DMS79 (cell line): ENCODE measurements at places on chromosomes 6 and 20.

DNA sequence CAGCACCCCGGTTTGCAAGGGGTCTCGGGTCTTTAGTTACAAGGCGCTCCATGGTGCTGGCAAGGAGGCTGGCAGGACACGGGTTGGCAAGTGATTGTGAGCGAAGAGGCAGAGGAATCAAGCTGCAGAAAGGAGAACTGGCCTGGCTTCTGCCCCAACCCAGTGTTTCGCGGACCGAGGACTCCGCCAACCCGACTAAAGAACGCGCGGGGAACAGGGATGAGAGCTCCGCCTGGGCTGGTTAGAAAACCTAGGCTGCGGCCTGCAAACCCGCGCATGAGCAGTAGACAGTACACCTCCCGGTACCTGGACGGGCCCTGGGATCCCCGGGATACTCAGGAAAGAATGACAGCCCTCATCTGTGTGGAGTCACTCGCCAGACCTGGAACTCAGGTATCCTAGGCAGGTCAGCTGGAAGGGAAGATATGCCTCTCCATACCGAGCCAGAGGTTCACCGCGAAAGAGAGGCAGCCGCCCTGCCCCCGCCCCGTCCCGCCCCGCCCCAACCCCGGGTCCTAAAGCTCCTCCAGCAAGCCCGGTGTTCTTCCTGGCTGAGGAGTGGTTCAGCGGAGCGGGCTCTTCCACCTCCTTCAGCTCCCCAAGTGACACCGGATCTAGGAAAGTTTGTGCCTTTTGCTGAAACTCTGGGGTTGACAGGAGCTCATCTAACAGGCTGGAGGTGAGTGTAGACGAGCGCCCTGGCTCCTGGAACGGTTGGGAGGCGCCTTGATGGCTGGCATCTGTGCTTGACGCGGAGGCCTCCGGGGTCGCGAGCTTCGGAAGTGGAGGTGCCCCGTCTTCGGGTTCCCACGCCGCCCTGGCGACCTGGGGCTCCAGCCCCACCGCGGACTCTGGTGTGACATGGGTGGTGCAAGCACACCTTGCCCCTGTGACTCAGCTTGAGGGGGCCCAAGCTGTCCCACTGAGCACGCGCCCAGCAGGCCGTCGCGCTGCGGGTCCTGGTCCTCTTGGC lies 1847.3 kb upstream of the DEFB115 start:
- DNase-seq: no peak

DNA sequence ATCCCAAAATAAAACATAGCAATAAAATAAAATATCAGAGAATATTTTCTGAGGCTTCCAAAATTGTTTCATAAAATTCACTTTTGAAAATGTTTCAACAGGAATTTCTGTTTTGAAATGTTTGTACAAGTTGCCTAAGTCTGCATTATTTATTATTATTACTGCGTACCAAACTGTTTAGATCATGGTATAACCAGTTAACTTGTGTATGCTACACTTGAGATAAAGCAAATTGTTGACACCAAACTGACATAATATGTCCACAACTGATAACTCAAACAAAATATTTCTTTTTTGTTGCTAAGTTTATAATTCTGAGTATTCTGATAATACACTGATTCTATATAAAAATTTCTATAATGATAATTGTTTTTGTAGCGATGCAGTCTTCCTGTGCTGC lies 531.8 kb upstream of the EYS start:
- no peak for DNase-seq

DNA sequence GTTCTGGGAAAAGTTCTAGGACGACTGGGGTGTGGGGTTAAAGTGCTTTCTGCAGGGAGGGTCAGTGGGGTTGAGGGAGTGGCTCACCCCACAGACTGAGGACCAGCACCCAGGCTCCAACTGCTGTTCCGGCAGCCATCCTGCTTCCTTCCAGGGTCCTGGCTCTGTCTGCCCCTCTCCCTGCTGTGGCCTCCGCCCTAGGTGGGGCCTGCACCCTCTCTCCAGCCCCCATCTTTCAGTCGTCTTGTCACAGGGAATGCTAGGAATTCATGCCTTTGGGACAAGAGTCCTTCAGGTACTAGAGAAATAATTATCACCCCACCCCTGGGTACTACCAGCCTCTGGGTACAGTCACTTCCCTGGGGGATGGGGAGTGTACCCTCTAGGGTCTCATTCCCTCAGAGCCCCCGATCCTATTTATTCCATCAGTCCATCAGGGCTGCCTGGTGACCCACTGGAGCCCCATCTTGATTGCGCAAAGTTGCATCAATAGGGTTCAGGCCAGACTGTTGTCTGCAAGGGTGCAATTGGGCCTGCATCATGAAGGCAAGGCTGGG lies at the start of gene AGER:
AGER (minus strand) TSS at position 170 of the 557 bp plus-strand sequence; CDS start at position 139, 31 bp downstream.
- DNase-seq: no peak

DNA sequence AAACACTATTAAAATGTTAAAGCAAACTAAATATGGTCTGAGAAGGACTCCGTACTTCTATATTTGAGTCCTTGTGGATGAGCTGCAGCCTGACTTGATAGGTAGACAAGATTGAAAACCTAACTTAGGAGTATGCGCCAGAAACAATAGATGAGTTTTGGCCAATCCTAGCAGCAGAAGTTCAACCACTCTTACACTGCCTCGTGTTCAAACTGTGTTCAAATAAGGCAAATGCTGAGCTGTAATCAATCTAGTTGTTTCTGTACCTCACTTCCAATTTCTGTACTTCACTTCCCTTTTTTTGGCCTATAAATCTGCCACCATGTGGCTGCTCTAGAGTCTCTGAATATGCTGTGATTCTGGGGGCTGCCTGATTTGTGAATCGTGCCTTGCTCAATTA lies 13.2 kb upstream of the SERINC1 start:
- DNase-seq: no peak

DNA sequence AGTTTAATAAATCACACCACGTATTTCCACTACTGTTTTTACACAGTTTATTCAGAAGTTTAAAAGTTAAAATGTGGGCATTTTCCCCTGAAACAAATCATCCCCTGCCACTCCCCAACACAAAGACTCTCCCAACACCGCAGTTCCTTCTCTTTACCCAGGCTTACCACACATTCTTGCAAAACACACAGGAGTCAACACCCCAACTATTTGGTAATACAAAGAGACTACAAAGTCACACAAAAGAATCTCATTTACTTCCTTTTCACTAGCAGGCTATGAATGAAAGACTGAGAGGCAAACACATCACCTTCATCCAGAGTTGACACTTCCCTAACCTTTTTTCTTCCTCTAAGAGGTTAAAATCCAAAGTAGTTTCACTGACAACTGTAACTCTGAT lies 51.1 kb downstream of the KCTD20 start:
- DNase-seq: no peak

GRCh38 chr20:3653921-3654320 lies 9.3 kb downstream of the GFRA4 start:
- DNase-seq: no peak

DNA sequence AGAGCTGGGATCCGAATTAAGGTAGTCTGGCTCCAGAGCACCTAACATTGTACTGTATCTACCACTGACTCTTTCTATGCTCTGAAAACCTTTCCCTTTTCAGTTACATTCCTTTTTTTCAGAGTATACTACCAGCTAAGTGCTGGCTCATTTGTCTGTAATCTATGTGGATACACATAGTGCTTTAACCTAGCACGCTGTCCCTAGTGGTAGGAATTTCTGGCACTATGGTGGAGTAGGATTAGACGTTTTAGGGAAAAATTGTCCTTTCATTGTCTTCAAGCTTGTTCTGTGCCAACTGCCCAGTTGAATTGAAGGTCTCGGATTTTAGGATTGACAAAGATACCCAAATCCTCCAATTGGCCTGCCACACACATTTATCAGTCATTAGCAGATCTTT lies 259.1 kb upstream of the FERMT1 start:
- no peak for DNase-seq

- no peak for DNase-seq
Measured at GRCh38 chr20:46802722-46803121, 91.9 kb upstream of the EYA2 start.

DNA sequence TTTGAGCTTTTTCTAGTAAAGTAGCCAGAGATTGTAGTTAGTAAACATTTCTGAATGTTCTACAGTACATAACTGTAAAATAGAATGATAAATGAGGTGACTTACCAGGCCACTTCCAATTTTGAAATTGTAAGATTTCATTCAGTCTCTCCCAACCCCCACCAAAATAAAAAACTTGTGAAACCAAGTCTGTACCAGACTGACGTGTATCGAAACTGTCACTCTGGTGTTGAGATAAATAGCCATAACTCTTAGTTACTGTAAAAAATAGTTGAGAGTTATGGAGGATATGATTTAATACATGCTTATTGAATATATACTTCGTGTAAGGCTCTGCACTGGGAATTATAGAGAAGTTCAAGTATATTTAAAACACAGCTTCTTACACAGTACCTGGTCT lies 455.7 kb downstream of the PLCB1 start:
- DNase-seq: no peak

DNA sequence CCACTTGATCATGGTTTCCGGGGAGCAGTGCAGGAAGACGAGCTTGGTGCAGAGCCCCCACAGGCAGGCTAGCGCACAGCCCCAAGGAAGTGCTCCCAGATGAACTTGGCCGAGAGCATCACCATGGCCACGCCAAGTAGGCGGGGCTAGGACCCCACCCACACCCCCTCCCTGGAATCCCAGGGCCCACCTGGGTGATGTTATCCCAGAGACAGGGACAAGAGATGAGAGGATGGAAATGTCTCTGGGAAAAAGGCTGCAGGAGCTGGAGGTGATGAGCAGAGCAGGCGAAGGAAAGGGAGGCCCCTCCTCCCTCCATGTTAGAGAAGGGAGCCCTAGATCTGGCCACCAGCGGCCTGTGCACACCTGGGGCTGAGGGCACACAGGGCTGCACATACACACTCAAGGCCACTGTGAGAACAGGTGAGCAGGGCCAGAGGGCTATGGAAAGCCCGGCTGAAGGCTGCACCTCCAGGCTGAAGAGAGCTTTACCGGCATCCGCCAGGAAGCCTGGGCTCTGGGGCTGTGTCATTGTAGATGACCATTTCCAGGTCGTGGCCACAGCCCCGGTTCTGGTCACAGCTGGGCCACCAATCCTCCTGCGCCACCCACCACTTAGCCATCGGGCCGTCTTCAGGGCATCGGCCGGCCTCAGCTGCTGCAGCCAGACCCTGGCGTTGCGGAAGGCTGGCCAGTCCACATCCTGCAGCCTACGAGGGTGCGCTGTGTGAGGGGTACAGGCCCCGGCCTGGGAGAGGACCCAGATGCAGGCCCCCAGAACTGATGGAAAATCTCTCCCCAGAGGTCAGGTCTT lies 24.9 kb downstream of the NPEPL1 start:
- DNase-seq: no peak

DNA sequence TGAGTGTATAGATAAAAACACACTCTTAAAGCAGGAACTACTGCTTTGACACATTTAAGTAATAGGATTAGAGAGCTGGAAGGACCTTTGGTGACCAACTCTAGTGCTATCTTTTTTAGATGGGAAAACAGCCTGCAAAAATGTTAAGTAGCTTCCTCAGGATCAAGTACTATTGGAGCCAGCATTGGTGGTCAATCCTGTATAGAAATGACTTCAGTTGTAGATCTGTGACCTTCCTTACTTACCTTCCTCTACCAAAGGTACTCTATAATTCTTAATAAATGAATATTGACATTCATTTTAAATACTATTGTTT lies 18.7 kb downstream of the KCNQ5 start:
- no peak for DNase-seq

DNA sequence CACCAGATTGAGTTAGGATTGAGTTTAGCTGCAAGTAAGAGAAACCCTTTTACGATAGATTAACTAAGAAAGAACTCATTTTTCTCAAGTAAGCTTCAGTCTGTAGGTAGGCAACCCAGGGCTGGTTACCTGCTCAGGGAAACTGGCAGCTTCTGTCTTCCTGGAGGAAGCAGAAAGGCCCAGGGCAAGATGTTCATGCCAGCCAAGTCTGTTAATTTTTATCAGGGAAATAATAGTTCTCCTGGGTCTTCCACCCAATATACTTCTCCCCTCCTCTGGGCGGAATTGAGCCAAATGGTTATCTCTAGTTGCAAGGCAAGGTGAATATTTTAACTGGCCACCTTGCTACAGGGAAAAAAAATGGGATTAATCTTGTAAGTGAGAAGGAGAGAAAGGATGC lies 98.2 kb downstream of the UTRN start:
- no peak for DNase-seq

DNA sequence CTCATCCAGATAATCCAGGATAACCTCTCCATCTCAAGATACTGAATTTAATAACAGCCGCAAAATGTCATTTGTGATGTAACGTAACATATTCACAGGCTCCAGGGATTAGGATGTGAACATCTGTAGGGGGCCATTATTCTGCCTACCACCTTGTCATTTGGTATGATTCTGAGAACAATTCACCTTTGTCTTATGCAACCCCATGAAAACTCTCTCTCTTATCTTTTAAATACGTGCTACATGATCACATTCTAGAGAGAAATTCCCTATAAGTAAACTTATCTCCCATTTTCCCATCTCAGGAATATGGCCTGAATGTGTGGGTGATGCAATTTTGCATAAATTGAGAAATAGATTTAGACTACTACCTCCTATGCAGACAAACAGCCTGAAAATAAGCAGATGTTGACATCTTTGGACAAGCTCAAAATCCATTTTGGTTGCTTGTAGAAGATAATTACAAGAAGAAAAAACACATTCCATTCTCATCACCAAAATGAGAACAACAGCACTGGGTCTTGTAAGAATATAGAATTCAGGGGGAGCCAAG lies 255.4 kb upstream of the STXBP5 start:
- no peak for DNase-seq

GRCh38 chr20:2133318-2134183 lies 31.9 kb downstream of the STK35 start:
- DNase-seq: no peak

DNA sequence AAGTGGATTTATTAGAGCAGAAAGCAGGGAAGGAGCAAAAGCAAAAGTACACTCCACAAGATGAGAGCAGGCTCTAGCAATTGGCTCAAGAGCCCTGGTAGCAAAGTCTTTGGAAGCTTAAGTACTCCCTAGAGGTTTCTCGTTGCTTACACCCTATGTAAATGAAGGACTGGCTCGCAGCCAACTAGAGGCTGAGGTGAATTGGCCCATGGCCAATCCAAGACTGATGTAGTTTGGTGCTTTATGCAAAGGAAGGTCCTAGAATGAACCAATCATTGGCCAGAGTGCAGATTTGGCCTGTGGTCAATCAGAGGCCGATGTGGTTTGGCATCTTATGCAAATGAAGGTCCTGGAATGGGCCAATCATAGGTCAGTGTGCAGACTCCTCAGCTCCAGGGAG lies 191.3 kb upstream of the ARID1B start:
- peak; percentile 88 for DNase-seq

- no peak for DNase-seq
Measured at GRCh38 chr6:28537509-28538140, 11.9 kb downstream of the GPX5 start.

GRCh38 chr20:51098284-51098810 lies 75.4 kb upstream of the KCNG1 start:
- no peak for DNase-seq
